A549 treated with GW870086 at 1 μM for 4 hours (cell line): ENCODE measurements at places on chromosomes 16 and 17. TPM values are rescaled to one million over a fixed set of nuclear protein-coding genes. Genes with fewer than 3 reads are reported as not detected.

GP1BA gene
- total RNA-seq = not detected in 5 replicates

DRC3 gene
- total RNA-seq = 1.4 to 2.4 TPM (median 1.8 TPM) in 5 replicates

CACNG1 gene
- total RNA-seq = 0.10 to 0.16 TPM in 2 of 5 replicates, not detected in the others

GPR179 gene
- 0.02 to 0.10 TPM (median 0.03 TPM) in 5 replicates for total RNA-seq

FBXL16 gene
- 5.4 to 11.7 TPM (median 7.4 TPM) in 5 replicates for total RNA-seq

DPEP3 gene
- not detected in 5 replicates for total RNA-seq

YPEL3 gene
- 5.5 to 8.8 TPM (median 8.1 TPM) in 5 replicates for total RNA-seq

TMEM204 gene
- 0.07 to 0.08 TPM in 2 of 5 replicates, not detected in the others for total RNA-seq

MARVELD3 gene
- total RNA-seq = 0.29 to 0.54 TPM (median 0.45 TPM) in 5 replicates

DVL2 gene
- total RNA-seq = 31.8 to 38.4 TPM (median 37.3 TPM) in 5 replicates

TBC1D3I gene
- 0.21 to 0.45 TPM (median 0.33 TPM) in 4 of 5 replicates, not detected in the other for total RNA-seq

ASPHD1 gene
- 15.9 to 27.5 TPM (median 23.8 TPM) in 5 replicates for total RNA-seq

CENPV gene
- 131 to 176 TPM (median 162 TPM) in 5 replicates for total RNA-seq

FGF11 gene
- 0.43 to 1.3 TPM (median 1.1 TPM) in 5 replicates for total RNA-seq

SNTB2 gene
- total RNA-seq = 5.7 to 8.5 TPM (median 8.4 TPM) in 5 replicates

GRAPL gene
- total RNA-seq = 0.15 to 0.31 TPM in 2 of 5 replicates, not detected in the others

MLST8 gene
- total RNA-seq = 38.1 to 52.1 TPM (median 49.1 TPM) in 5 replicates

BAIAP3 gene
- 0.94 to 1.5 TPM (median 1.3 TPM) in 5 replicates for total RNA-seq

PGS1 gene
- total RNA-seq = 18.7 to 26.6 TPM (median 22.8 TPM) in 5 replicates

ZNF629 gene
- 15.4 to 18.3 TPM (median 18.0 TPM) in 5 replicates for total RNA-seq

MAP2K3 gene
- 90.4 to 135 TPM (median 107 TPM) in 5 replicates for total RNA-seq

DCAF7 gene
- total RNA-seq = 44.6 to 64.5 TPM (median 55.8 TPM) in 5 replicates
